Activated T-helper 1 cell treated with anti-CD3 and anti-CD28 coated beads, Interleukin-12 subunit alpha, Interleukin-12 subunit beta, Interleukin-2, Interleukin-4 antibody, amounts not matched to agents 30 ng/mL and 10 ng/mL and 1 ng/mL, durations not matched to agents 14 hours and 24 hours and 36 hours (primary cell): ENCODE measurements at places on chromosomes 1 and 21.

DNA sequence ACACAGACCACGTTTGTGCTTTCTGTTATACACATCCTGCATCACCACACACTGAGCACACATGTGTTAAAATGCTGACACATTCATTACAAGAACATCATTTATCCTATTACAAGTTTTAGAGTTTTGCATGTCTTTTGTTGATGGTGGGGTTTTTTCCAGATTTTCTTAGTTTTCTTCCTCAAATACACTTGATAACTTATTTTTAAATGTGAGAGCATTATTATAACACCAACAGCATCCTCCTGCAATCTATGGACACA is 67.3 kb downstream of the TGFBR3 start:
- DNase-seq = no peak

DNA sequence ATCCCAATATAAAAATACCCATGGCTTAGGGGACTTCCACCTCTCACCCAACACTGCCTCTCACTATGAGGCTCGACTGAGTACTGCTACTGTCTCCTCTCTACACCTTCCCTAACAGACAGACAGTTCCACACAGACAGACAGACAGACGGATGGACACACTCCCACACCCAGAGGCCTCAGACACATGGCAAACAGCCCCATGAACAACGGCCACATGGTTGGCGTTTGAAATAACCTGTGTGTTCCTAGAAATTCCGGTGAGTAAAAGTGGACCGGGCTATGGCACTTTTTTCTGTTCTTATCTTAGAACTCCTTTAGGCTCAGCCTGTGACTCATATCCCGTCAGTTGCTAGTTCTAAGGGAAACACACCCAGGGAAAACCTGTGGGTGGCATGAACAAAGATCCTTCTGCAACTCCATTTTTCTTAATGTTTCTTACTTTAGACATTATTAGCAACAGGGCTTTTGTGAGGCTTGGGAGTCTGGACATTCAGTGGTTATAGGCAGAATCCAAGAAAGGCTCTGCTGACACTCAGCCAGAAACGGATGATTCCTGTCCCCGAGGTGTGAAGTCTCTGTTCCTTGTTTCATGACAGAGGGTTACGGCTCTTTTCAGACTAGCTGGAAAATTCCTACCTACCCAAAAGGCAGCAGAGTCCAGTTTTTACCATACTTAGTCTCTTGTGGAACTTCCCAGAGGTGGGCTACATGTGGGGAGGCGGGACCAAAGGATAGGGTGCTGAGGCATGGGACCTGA is 90.5 kb upstream of the TLR5 start:
- DNase-seq = no peak

DNA sequence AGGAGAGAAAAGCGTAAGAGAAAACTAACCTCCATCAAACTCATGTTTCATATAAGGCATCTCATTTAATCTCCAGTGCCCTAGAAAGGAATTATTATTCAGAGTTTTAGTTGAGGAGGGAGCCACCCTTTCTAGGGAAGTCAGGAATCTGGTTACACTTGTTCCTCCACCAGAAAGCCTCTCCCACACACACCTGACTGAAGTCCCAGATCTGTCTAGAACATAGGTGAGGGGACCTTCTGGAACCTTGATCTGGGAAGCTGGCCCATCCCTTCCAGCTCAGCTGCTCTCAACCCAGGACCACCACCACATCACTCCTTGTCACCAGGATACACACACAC is 1.9 kb upstream of the DENND2D start:
- no peak for DNase-seq

DNA sequence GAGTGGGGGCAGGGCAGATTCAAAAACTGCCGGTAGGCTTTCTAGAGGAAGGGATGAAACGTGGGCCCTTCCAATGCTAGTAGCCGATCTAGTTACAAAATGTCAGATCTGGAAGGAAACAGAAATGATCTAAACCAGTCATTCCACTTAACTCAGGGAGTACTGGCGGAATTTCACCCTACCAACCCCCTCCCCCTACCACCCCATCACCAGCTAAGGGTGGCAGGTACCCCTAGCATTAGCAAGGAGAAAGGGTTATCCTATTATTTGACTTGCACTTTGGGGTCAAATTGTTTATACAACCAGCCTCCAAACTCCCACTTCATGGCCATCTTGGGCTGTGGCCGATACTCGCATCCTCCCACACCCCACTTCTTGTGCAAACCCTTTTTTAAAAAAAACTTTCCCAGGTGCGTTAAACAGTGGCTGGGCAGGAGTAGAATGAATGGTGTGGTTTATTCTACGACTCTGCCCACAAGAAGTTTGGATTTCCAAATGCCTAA is 644 bp upstream of the MRPL24 start:
- DNase-seq = no peak

- DNase-seq = no peak
Measured at GRCh38 chr1:88581703-88582102, 102.4 kb upstream of the PKN2 start.

- DNase-seq = peak; percentile 31
Measured at GRCh38 chr21:43361493-43362296, 65.2 kb downstream of the SIK1 start.

DNA sequence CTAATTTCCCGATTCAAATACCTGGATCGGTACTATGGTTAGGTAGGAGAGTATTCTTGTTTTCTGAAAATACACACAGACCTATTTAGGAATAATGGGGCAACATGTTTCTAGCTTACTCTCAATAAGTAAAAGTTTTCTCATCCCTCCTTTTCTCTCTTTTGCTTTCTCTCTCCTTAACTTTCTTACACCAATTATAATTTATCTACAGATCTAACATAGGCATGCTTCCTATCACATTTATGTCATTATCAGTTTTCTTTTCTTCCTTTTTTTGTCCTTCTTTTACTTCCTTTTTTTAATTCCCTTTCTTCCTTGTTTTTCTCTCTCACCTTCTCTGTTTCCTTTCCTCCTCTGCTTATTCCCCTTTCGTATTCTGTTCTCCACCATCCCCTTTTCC is 20.3 kb downstream of the SNX7 start:
- no peak for DNase-seq

- no peak for DNase-seq
Measured at GRCh38 chr1:55316502-55316901, 101.3 kb upstream of the USP24 start.

DNA sequence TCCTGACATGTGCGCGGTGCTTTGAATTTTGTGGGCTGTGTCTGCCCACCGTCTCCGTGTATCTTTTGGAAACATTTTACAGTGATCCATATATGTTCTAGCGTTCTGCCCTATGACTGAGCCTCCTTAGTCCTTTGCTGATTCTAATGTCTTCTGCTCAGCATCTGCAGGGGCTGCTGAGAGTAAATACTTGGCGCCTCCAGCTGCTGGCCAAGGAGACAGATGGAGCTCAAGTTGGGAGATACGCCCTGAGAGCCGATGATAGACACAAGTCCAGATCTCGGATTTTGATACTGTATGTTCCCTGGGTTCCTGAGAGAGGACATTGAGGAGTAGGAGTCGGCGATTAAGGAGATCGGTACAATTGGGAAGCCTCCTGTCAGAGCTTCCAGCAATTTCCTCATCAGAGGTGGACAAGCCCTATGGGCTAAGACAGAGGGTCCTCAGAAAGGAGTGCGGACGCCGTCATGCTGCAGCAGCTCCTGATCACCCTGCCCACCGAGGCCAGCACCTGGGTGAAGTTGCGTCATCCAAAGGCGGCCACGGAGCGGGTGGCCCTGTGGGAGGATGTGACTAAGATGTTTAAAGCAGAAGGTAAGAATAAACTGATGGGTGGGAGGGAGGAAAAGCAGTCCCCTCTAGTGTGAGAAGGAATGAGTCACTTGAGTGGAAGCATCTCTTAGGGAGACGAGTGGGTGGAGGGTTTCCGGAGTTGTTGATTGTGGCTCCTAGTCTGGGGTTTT is 390 bp downstream of the ZFP69B start:
- peak; percentile 72 for DNase-seq

DNA sequence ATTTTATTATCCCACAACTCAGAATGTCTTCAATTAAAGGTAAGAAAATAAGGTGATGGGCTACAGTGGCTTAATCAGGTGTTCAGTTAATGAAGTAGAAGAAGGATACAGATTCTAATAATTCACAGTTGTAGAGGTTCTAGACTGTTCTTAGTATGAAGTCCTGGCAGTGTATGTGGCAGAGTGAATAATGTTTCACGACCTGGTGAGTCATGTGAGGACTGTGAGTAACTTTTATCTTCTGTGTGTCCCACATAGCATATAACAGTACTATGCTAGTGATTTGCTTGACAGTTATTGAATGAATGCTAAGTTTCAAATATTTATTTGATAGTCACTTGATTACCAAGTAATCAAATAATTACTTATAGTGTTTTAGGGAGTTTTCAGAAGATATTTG is 20.0 kb downstream of the SLC16A4 start:
- no peak for DNase-seq

GRCh38 chr1:227316456-227316855 is 1.8 kb downstream of the CDC42BPA start:
- DNase-seq = no peak

DNA sequence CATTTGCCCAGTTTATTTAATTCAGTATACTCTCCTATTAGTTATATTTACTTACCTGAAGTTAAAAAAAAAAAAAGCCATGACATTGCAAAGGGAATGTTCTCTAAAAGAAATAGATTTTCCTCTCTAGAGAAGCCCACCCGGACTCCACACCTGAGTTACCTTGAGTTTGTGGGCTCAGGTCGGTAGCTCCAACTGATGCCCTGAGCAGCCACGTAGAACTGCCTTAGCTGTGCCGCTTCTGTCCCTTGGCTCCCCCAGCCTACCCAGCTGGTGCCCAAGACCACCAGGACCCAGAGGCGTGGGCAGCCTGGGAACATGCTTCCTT is 250 bp downstream of the F5 start:
- no peak for DNase-seq

DNA sequence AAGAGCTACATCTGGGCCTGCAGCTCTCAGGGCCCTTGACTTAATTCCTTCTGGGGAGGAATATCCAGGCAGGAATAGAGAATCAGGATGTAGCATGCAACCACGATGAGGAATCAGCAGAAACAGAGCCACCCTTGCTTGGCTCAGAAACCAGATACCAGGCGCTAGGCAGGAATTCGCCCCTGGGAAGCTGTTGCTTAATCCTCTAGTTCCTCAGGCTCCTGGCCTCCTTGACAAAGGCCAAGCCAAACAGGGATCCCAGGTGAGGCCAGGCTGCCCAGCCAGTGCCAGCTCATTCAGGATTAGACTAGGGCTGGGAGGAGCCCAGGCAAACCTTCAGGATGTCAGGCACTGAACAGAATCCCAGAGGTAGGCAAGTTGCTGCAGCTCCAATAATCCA is 48.2 kb upstream of the IRF2BP2 start:
- no peak for DNase-seq

DNA sequence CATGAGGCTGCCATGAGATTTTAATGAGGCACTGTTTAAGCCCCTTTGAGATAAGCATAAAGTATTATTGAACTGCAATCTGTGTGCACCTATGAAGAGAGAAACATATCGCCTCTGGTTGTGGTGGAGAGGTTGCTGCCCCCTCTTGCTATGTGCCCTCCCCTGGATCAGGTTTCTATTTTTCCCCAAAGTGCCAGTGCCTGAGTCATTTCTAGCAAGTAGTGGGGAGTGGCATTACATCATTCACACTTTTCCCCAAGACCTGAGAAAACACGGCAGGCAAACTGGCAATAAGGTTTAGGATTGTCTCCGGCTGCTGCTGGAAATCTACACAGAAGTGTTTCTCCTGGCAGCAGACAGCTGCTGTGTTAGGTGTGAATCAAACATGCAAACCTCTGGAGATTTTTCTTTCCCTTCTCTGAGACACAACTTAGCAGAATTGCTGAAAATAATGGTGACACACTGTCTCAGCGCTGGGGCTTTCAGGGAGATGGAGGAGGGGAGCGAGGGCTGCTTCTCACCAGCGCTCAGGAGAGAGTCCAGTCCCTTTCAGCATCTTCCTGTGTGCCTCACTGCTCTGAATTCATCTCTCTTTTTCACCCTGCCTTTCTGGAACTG is 13.7 kb upstream of the RGS16 start:
- DNase-seq = no peak
